ENCODE measurements at places on chromosomes 2 and 18.

DNA sequence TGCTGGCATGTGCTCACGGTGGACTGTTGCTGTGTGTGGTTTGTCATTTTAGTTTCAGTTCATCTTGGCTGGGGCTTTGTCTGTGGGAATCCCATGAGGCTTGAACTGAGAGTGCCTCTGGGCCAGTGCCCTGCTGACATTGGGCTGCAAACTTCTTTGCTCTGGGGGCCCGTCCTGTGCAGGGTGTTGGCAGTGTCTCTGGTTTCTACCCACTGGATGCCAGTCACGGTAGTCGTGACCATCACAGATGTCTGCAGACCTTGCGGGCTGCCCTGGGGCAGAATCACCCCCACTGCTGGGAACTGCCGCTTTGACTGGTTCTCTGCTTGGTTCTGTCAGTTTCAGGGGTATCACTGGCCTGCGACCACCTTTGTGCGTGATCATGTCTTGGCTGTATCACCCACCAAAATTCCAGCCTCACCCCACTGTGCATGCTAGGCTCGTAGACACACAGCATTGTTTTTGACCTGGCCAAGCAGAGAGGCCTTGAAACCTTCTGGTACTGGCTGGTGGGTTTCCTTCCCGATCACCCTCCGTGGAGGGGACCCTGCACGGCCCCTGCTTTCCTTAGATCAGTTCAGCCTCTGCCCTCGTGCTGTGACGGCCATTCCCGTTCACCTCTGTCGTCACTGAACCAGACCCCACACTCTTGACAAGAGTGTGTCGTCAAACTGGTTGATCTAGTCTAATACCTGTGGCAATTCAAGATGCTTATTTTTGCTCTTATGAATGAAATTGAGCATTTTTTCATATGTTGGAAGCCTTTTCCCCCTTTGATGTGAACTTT lies 57.6 kb downstream of the KCNG2 start:
- no peak overlapping the region for H3K27ac ChIP-seq
- DNase-seq, result no peak
- H3K27me3 ChIP-seq, result no peaks in the 10 kb centered on the region
- H3K36me3 ChIP-seq, result no peaks in the 10 kb centered on the region
- H3K4me3 ChIP-seq, result no peak overlapping the region

DNA sequence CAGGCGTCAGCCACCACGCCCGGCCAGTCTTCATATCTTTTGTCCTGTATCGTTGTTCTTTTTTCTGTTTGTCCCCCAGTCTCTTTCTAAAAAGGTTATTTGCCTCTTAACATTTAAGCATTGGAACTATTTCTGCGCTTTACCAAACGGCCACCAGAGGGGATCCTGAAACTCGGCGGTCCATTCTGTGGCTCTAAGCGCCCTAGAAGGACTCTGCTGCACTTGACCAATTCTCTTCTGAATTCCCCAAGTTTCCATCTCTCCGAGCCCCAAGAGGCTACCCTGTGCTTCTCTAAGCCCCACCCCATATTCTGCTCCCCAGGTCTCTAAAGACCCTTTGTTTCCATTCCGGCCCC lies 33.1 kb upstream of the REG3G start:
- peaks cover 27% of the 10 kb centered on the region for H3K27me3 ChIP-seq
- peak overlapping the region; percentile 60 for H3K4me3 ChIP-seq
- H3K4me1 ChIP-seq, result no peaks in the 10 kb centered on the region
- DNase-seq, result peak; percentile 21
- H3K27ac ChIP-seq, result no peak overlapping the region

DNA sequence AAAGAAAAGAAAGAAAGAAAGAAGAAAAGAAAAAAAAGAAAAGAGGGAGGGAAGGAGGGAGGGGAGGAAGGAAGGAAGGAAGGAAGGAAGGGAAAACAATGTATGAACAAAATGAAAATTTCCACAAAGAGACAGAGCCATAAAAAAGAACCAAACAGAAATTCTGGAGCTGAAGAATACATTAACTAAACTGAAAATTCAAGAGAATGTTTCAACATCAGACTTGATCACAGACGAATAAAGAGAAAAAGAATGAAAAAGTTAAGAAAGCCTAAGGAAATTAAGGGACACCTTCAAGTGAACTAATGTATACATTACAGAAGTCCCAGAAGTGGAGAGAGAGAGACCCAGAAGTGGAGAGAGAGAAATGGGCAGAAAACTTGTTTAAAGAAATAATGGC lies 60.9 kb upstream of the RAB6C start:
- no peaks in the 10 kb centered on the region for H3K36me3 ChIP-seq
- peaks cover 3% of the 10 kb centered on the region for H3K27me3 ChIP-seq
- DNase-seq, result no peak
- H3K27ac ChIP-seq, result no peak overlapping the region
- no peak overlapping the region for H3K4me3 ChIP-seq

- no peaks in the 10 kb centered on the region for H3K4me1 ChIP-seq
- H3K27ac ChIP-seq, result no peak overlapping the region
- H3K36me3 ChIP-seq, result no peaks in the 10 kb centered on the region
- H3K27me3 ChIP-seq, result no peaks in the 10 kb centered on the region
- no peak for DNase-seq
- no peak overlapping the region for H3K4me3 ChIP-seq
Measured at GRCh38 chr2:225156853-225157451, 114.7 kb upstream of the DOCK10 start.

DNA sequence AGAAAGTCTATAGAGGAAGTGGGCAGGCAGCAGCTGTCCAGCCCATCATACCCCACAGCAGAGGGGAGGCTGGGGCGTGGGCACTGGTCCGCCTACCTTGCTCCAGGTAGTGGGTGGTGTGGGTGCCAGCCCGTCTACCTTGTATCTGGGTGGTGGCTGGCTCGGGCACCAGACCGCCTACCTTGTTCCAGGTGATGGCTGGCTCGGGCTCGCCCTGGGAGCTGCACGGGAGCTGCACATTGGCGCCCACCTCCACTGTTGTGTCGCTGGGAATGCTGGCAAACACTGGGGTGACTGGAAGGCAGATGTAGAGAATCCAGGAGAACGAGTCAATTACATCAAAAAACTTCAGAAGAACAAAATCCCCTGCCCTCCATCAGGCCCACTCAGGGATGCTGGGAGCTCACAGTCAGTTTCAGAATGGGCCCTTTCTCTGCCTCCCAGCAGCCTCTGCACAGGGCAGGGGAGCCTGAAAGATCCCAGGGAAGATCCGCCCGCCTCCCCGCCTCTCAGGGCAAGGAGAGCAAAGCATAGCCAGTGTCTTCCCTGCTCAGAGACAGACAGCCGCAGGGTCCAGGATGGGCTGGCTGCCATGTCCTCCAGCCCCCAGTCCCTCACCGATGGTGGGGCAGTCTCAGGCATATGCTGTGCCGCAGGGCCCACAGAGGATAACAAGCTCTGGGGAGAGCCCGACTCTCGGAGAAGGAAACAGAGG lies 82.3 kb downstream of the PXDN start:
- H3K36me3 ChIP-seq, result peaks cover 57% of the 10 kb centered on the region
- H3K27me3 ChIP-seq, result no peaks in the 10 kb centered on the region
- no peak for DNase-seq
- H3K27ac ChIP-seq, result no peak overlapping the region

DNA sequence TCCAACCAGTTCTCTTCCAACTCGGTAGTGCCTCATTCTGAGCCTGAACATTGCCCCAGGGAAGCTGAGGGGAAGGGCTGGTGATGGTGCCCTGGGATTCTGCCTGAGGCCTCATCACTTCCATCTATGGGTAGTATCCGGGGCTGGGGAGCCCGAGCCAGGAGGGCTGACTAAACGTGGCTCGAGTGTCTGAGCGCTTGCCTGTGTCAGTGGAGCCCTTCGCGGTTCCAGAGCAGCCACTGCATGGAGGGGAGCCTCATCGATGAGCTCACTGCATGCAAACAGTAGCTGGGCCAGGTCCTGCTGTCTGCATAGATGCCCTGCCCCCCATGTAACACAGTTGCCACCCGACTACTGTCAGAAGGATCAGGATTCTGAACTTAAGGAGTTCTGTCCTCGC lies 129.3 kb downstream of the GLI2 start:
- no peaks in the 10 kb centered on the region for H3K27me3 ChIP-seq
- no peaks in the 10 kb centered on the region for H3K36me3 ChIP-seq

DNA sequence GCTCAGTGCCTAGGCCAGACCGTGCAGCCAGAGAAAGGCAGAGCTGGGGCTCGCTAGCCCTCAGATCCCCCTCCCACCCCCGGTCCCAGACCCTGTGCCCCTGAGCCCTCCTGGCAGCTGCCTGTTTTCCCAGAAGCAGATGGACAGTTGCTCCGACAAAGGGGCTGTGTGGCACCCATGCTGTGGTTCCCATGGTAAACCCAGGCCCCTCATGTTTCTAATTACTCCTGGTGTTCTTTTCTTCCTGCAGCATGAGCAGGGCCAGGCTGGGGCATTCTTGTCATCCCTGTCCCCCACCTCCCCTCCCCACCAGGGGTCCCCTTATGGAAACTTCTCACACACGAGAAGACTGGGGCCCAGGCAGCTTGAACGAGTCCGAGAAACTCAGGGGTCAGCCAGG lies 269.6 kb downstream of the HAUS1 start:
- no peak overlapping the region for H3K27ac ChIP-seq
- H3K27me3 ChIP-seq, result no peaks in the 10 kb centered on the region
- H3K4me3 ChIP-seq, result no peak overlapping the region
- no peak for DNase-seq
- H3K4me1 ChIP-seq, result no peaks in the 10 kb centered on the region

GRCh38 chr2:133508546-133509165 lies 59.6 kb downstream of the NCKAP5 start:
- DNase-seq, result no peak
- no peak overlapping the region for H3K4me3 ChIP-seq
- H3K27ac ChIP-seq, result no peak overlapping the region
- no peaks in the 10 kb centered on the region for H3K36me3 ChIP-seq
- no peaks in the 10 kb centered on the region for H3K4me1 ChIP-seq
- H3K27me3 ChIP-seq, result no peaks in the 10 kb centered on the region

DNA sequence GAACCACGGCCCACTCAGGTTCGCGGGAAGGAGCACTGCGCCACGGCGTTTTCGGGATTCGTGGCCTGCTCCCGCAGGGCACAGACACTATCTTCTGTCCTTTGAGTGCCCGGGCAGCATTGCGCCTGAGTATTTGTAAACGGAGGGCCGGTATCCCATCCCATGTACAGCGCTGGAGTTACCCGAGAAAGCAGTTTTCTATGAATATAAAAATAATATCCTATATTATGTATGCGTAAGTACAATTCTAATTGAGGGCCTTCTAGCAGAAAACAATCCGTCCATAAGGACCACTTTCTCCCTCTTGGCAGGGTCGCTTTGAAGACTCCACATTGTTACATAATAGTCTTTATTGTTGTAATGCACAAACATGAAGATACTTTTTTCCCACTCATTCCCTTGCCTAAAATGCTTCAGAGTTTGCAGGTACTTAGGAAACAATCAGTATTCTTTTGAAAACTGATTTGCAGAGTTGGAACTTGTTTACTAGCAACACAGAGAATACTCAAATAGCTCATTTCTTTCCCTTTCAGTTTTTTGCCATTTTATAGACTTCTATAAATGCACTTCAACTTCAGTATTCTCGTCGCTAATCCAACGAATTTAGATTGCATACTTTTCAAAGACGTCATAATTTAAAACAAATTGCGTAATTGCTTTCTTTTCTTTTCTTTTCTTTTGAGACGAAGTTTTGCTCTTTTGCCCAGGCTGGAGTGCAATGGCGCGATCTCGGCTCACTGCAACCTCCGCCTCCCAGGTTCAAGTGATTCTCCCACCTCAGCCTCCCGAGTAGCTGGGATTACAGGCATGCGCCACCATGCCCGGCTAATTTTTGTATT lies 1.0 kb upstream of the REV1 start:
- H3K36me3 ChIP-seq, result no peaks in the 10 kb centered on the region
- DNase-seq, result no peak
- peak overlapping the region; percentile 93 for H3K4me3 ChIP-seq
- no peaks in the 10 kb centered on the region for H3K27me3 ChIP-seq

DNA sequence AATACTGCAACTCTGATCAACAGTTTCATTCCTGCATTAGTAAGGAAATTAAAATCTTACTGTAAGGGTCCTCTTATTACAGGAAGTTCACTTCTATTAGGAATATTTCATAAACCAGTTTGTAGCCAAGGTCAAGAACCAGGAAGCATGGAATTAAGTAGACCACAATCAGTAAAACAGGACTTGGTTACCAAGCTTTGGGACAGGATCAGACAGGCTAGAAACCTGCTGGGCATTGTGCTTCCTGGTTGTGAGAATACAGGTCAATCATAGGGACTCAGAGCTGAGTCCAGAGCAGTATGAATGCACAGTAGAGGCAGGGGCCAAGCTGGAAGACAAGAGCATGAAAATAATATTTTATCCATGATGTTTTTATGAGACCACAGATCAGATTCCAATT lies 248.0 kb downstream of the IKZF2 start:
- no peak overlapping the region for H3K27ac ChIP-seq
- H3K4me3 ChIP-seq, result no peak overlapping the region
- DNase-seq, result no peak
- no peaks in the 10 kb centered on the region for H3K36me3 ChIP-seq
- no peaks in the 10 kb centered on the region for H3K27me3 ChIP-seq
- no peaks in the 10 kb centered on the region for H3K4me1 ChIP-seq

DNA sequence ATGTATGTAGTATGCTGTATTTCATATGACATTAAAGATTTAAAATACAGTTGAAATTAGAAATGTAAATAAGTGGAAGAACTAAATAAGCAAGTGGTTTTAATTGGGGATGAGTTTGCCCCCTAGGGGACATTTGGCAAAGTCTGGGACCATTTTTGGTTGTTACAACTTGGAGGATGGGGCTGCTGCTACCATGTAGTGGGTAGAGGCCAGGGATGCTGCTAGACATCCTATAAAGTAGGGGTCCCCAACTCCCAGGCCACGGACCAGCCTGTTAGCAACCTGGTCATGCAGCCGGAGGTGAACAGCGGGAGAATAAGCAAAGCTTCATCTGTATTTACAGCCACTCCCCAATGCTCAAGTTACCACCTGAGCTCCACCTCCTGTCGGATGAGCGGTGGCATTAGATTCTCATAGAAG lies 27.9 kb upstream of the ASNSD1 start:
- no peak overlapping the region for H3K27ac ChIP-seq
- H3K4me1 ChIP-seq, result no peaks in the 10 kb centered on the region
- no peaks in the 10 kb centered on the region for H3K36me3 ChIP-seq
- H3K27me3 ChIP-seq, result no peaks in the 10 kb centered on the region
- H3K4me3 ChIP-seq, result no peak overlapping the region
- DNase-seq, result no peak

GRCh38 chr2:153052807-153053559 lies 334.6 kb downstream of the ARL6IP6 start:
- no peaks in the 10 kb centered on the region for H3K36me3 ChIP-seq
- no peak overlapping the region for H3K4me3 ChIP-seq
- no peaks in the 10 kb centered on the region for H3K4me1 ChIP-seq
- DNase-seq, result no peak
- no peaks in the 10 kb centered on the region for H3K27me3 ChIP-seq
- H3K27ac ChIP-seq, result no peak overlapping the region

Measured in H1 (cell line).